ENCODE measurements at places on chromosomes 12 and 14. TPM values are rescaled to one million over a fixed set of nuclear protein-coding genes. Genes with fewer than 3 reads are reported as not detected.

Gene PNP
- 73.9 TPM for total RNA-seq

Gene CLEC4C
- total RNA-seq = not detected

Gene EEF1AKMT3
- 9.4 TPM for total RNA-seq

Gene OR10A7
- not detected for total RNA-seq

Data from subcutaneous preadipocyte (primary cell).